ENCODE measurements at places on chromosomes 5 and 9. TPM values are rescaled to one million over a fixed set of nuclear protein-coding genes. Genes with fewer than 3 reads are reported as not detected.
A peak's percentile ranks its signal among the peaks of the same experiment; 100 is the strongest.

DNA sequence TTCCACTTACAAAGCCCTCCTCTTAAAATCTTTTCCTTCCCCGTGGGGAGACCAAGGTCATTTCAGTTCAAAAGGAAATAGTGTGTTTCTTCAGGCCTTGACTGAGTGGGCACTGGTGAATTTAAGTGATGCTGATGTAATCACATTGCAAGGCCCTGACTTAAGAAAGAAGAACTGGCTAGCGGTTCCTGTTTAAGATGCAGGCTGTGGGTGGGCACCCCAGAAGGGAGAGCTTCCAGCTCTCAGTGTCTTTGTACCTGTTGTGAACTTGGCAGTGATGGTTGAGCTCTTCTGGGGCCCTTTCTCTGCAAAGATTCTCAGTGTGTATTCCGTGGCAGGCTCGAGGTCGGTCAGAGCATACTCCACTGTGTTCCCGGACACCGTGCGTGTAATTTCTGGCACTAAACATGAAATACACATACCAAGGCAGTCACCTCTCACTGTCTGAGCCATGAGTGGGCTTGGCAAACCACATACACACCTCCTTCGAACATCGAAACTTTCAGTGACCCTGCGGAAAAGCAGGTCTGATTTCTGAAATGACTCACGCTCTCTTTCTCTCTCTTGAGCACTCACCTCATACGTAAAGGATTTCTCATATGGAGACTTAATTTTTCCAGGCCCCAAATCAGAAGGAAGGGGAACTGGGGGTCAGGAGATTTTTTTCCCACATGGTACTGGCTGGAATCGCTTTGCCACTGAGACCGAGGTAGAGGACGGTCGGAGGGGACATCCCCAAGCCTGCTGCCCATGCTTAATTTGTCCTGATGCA is 81.9 kb downstream of the TNC start:
- H3K4me1 ChIP-seq: peaks cover 5% of the 10 kb centered on the region
- no peak for DNase-seq
- no peak overlapping the region for H3K27ac ChIP-seq
- H3K36me3 ChIP-seq: no peaks in the 10 kb centered on the region
- H3K27me3 ChIP-seq: no peaks in the 10 kb centered on the region
- H3K4me3 ChIP-seq: no peak overlapping the region

DNA sequence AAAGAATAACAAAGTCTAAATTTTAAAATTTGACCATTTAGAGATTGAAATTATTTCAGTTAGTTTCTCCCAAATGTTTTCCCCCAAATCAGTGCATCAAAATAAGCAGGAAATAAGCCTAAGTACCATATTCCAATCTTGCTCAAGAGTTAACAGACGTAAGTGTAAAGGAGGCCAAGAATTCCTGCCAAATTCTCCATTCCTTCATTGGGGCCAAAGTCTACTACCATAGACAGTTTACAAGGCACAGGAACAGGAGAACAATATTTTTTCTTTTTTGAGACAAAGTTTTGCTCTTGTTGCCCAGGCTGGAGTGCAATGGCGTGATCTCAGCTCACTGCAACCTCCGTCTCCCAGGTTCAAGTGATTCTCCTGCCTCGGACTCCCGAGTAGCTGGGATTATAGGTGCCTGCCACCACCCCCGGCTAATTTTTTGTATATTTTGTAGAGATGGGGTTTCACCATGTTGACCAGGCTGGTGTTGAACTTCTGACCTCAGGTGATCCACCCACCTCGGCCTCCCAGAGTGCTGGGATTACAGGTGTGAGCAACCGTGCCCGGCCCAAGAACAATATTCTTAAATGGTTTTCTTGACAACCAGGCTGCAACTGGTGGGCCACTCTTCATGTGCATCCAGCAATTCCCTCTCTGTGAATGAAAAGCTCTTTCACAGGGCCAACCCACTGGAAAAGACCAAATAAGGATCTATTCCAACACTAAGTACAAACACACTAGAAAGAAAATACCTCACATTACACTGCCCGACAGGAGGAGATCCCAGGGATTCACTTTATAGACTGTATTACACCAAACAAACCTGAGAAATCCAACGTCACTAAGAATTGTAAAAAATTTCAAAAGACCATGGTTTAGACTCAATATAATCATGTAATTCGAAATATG is 127.7 kb downstream of the MAPKAP1 start:
- no peaks in the 10 kb centered on the region for H3K4me1 ChIP-seq
- no peak overlapping the region for H3K27ac ChIP-seq
- peaks cover 50% of the 10 kb centered on the region for H3K36me3 ChIP-seq
- no peak for DNase-seq
- no peak overlapping the region for H3K4me3 ChIP-seq

- no peaks in the 10 kb centered on the region for H3K27me3 ChIP-seq
- H3K4me3 ChIP-seq: peak overlapping the region; percentile 91
- peaks cover 6% of the 10 kb centered on the region for H3K36me3 ChIP-seq
- H3K27ac ChIP-seq: peak overlapping the region; percentile 99
- no peak for DNase-seq
Measured at GRCh38 chr9:33289936-33290246, 425 bp upstream of the NFX1 start.

- peaks cover under 1% of the 10 kb centered on the region for H3K4me1 ChIP-seq
- H3K27ac ChIP-seq: no peak overlapping the region
- no peaks in the 10 kb centered on the region for H3K36me3 ChIP-seq
- H3K4me3 ChIP-seq: no peak overlapping the region
- DNase-seq: no peak
Measured at GRCh38 chr9:111074395-111074794, 36.1 kb upstream of the LPAR1 start.

The LMNB1 gene
- total RNA-seq: 84.4 TPM

- H3K36me3 ChIP-seq: no peaks in the 10 kb centered on the region
- peaks cover 16% of the 10 kb centered on the region for H3K4me1 ChIP-seq
- no peak overlapping the region for H3K27ac ChIP-seq
- no peaks in the 10 kb centered on the region for H3K27me3 ChIP-seq
- H3K4me3 ChIP-seq: no peak overlapping the region
Measured at GRCh38 chr5:147565524-147565923, 55.7 kb upstream of the DPYSL3 start.

The PLEKHG4B gene
- 71.2 TPM for total RNA-seq

The SIGMAR1 gene
- 59.9 TPM for total RNA-seq

All from mesothelial cell of epicardium (in vitro differentiated cells).